Urothelium cell line (cell line): ENCODE measurements at places on chromosomes 2 and 18.
A peak's percentile ranks its signal among the peaks of the same experiment; 100 is the strongest.

- no peak for DNase-seq
These were observed 302.0 kb downstream of the PRKCE start for GRCh38 chr2:45953376-45954027.

- DNase-seq, result no peak
These were observed 42.8 kb downstream of the RAMP1 start for GRCh38 chr2:237901932-237902850.

DNA sequence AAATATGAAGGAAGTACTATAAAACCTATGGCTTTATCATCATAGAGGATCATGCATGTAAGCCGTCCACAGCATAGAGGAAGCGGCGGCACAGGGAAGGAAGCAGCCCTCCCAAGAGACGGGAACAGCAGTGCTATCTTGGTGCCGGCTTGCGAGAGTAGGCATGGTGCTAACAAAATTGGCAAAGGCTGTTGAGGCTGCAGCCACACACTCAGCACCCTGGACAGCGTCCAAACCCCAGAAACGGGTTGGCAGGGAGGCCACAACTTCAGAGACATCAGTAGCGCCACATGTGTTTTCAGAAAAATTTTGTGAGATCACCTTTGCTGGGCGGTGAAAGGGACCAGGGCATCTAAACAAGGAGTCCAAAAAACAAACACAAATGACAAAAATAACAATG is 37.7 kb downstream of the NETO1 start:
- peak; percentile 41 for DNase-seq

DNA sequence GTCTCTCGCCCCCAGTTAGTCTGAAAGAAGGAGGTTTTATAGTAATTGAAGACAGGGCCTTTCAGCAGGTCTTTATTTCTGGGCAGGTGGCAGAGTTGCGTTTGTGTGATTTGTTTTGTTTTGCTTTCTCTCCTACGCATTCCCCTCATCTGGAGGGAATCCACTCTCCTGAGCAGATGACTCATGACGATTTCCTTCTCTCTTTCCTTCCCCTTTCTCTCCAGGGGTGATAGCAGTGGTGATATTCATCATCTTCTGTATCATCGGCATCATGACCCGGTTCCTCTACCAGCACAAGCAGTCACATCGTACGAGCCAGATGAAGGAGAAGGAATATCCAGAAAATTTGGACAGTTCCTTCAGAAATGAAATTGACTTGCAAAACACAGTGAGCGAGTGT is 888.8 kb downstream of the CNTNAP5 start:
- DNase-seq, result peak; percentile 33

GRCh38 chr2:68612765-68613519 is 30.4 kb upstream of the PROKR1 start:
- DNase-seq, result no peak

DNA sequence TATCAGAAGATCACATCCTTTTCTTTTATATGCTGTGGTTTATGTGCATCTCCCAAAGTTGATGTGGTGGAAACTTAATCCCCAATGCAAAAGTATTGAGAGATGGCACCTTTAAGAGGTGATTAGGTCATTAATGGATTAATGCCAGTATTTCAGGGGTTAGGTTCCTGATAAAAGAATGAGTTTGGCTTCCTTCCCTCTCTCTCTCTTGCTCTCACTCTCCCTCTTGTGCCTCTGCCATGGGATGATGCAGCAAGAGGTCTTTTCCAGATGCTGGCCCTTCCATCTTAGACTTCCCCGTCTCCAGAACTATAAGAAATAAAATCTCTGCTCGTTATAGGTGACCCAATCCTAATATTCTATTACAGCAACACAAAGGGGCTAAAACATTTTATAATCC is 85.0 kb downstream of the TTC27 start:
- DNase-seq, result no peak

- peak; percentile 58 for DNase-seq
These were observed 109.6 kb upstream of the CDC42EP3 start for GRCh38 chr2:37781028-37781427.

DNA sequence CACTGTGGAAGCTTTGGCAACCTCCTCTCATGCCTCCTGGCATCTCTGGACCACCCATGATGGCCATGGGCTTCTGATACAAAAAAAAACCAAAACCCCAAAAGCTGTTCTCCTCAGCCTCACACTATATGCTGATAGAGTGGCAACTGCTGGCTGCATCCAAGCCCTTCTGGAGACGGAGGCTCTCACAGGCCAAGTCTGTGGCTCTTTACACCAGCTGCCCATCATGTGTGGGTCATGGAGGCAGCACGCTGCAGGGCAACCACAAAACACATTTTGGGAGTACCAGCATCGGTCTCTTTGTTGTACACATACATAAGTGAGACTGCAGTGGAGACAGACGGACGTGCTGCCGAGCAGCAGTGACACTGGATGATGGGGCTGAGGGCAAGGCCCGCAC is 45.3 kb downstream of the SP110 start:
- DNase-seq, result no peak

DNA sequence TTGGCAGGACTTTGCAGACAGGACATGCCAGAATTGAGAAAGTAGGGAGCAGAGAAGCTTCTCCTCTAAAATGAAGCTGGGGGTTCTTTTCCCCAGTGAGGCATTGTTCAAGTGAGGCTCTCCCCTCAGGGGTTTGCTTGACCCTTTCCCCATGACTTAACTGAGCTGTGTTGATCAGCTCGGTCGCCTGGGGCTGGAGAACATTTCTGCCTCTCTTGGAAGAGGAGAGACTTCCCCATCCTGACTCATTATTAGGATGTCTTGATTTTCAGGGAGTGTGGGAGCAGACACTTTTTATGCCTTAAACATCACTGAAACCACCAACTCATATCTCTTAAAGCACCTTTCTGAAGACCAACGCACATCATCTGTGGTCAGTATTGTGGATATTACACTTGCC is 27.9 kb upstream of the GLI2 start:
- no peak for DNase-seq

- DNase-seq, result no peak
These were observed 35.5 kb upstream of the CD28 start for GRCh38 chr2:203670939-203671338.

GRCh38 chr18:55877321-55877720 is 289.3 kb upstream of the TCF4 start:
- no peak for DNase-seq

- peak; percentile 68 for DNase-seq
These were observed 24.6 kb downstream of the INSIG2 start for GRCh38 chr2:118112771-118113334.

- no peak for DNase-seq
These were observed 33.2 kb upstream of the UBE2E3 start for GRCh38 chr2:180947208-180947689.

DNA sequence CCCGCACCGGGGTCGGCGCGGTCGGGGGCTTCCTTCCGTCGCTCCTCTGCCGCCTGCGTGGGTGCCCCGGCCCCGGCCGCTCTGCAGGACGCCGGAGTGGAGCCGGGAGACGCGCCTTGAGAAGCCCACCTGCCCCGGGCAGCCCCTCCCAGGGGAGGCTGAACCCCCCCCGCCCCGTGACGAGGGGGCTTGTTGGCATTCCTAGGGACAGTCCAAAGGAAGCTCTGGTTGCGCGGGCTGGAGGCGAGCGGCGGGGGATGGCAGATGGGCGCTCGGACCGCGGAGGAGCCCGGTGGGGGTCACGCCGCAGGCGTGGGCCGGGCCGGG is 133.5 kb upstream of the MGAT5 start:
- no peak for DNase-seq

- DNase-seq, result no peak
These were observed 68.9 kb upstream of the NCK2 start for GRCh38 chr2:105675841-105676240.

GRCh38 chr2:126719833-126720351 is 63.9 kb downstream of the GYPC start:
- peak; percentile 45 for DNase-seq

DNA sequence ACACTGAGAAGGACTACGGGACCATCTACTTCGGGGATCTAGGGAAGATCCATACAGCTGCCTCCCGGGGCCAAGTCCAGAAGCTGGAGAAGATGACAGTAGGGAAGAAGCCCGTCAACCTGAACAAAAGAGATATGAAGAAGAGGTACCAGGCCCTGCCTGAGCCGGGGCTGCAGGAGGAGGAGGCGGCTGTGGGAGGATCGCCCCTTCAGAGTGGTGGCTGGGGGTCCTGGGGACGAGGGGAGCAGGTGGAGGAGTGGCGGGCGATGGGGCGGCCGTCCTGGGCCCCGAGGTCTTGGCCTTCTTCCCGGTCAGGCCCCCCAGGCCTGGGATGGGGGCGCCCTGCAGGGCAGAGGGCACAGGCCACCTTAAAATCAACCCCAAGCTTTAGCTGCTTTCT is 524 bp downstream of the ANKRD30B start:
- DNase-seq, result no peak

GRCh38 chr2:191666732-191667131 is 11.2 kb upstream of the NABP1 start:
- peak; percentile 11 for DNase-seq

- no peak for DNase-seq
These were observed 295.1 kb upstream of the TNP1 start for GRCh38 chr2:217154923-217155322.

DNA sequence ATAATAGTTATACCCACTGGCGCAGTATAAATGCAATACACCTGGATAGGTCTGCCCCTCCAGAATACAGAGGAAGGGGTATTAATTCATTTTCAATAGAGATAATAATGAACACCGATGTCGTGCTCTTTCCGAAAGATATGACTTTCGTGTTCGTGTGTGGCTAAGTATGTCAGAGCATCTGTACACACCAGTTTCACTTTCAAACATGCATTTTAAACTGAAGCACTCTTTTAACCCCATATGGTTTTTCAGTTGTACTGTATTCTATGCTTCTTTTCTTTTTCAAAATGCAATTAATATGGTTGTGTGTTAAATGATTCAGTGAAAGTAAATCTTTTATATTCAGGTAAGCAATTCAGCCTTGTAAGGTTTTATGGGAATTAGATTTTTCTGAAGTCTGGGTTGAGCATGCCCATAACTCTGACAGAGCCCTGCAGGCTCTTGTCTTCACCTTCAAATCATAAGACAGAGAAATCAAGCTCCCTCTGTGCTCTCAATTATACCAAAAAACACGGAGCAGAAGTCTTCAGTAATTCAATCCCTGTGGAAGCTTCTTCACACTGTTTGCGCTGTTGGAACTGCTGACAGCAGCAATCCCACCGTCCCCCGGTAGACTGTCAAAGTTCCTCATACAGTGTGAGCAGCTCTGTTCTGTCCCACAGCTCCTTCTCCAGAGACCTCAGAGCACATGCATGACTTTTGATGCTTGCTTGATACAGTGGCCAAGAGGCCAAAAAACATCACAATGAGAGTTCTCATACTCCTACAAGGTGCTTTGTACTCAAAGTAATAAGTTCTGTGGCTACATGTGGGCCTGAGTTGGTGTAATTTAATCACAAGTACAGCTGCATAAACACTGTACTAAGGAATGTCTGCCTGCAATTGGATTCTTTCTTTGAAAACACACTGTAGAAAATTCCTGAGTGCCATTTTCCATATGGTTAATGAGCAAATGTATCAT is 186.8 kb downstream of the ZNF521 start:
- DNase-seq, result no peak

GRCh38 chr2:232473467-232473890 is 14.2 kb downstream of the ECEL1 start:
- peak; percentile 40 for DNase-seq

GRCh38 chr18:46155641-46156051 is 51.5 kb downstream of the HAUS1 start:
- peak; percentile 58 for DNase-seq

DNA sequence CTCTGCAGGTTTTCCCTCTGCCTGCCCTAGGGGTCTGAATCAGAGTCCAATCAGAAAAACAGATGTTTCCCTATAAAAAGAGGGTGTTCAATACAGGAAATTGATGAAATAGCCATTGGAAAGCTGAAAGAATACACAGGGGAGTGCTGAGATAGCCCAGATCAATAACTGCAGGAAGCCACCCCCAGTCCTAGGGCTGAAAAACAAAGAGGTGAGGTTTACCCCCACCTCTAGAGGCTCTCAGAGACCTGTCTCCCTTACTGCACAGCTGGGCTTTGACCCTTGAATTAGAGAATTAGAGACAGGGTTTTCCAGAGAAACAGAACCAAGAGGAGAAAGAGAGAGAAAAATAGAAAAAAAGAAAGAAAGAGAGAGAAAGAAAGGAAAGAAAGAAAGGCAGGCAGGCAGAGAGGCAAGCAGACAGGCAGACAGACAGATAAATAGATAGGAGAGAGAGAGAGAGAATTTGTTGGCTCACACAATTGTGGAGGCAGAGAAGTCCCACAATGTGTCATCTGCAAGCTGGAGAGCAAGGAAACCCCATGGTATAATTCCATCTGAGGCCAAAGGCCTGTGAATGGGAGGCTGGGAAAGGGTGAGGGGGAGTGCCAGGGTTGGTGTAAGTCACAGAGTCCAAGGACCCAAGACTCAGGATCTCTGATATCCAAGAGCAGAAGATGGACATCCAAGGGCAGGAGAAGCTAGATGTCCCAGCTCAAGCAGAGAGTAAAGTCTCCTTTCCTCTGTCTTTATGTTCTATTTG is 18.9 kb upstream of the ME2 start:
- no peak for DNase-seq

DNA sequence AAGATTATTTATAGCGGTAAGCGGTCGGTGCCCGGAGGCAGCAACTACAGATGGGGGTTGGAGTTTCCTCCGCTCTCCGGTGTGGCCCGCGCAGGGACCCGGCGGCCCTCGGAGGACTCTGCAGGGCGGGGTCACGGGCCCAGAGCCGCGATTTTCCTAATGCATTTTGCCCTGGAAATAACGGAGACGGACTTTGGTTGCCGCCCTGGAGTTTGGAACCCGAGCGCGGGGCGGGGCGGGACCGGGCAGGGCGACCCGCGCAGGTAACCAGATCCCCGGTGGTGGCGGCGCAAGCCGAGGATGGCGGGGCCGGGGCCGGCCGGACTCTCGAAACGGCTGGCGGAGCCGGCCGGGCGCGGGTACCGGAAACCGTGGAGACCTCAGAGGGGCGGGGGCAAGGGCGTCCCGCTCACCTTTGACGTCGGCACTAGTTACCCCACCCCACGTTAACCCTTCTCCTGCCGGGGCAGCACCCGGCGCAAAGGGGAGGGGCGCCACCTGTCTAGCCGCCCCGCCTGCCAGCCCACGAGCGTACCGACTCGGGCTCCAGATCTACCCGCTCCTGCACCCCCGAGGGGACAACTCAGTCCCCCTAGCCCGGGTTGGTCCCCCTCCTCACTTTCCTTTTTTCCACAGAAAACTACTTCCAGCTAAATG is 2.9 kb downstream of the CYP26B1 start:
- peak; percentile 89 for DNase-seq

DNA sequence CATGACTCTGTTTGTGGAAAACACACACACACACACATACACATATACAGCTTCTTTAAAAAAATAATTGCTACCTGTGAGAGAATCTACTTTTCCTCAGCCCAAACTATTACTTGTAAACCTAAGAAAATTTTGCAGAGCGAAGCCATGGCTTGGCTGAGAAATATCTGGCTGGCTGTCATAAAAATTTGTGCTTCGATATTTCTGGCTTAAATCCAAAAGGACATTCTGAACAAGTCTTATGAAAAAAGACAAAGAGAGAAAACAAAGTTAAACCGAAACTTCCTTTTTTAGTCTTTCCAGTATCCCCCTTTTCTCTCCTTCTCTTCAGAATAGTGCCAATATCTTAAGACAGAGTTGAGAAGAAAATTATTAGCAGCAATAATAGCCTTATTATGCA is 2048.0 kb downstream of the SUCLG1 start:
- no peak for DNase-seq

GRCh38 chr2:50879457-50879856 is 152.5 kb downstream of the NRXN1 start:
- DNase-seq, result no peak

GRCh38 chr2:10538224-10538894 is 90.2 kb upstream of the ODC1 start:
- DNase-seq, result peak; percentile 87

GRCh38 chr2:118705032-118705431 is 142.4 kb downstream of the EN1 start:
- peak; percentile 45 for DNase-seq

- no peak for DNase-seq
These were observed 210.1 kb upstream of the STON1 start for GRCh38 chr2:48319863-48320262.
